Foreskin keratinocyte (primary cell): ENCODE measurements at places on chromosomes 12 and 14. TPM values are rescaled to one million over a fixed set of nuclear protein-coding genes. Genes with fewer than 3 reads are reported as not detected.

DNA sequence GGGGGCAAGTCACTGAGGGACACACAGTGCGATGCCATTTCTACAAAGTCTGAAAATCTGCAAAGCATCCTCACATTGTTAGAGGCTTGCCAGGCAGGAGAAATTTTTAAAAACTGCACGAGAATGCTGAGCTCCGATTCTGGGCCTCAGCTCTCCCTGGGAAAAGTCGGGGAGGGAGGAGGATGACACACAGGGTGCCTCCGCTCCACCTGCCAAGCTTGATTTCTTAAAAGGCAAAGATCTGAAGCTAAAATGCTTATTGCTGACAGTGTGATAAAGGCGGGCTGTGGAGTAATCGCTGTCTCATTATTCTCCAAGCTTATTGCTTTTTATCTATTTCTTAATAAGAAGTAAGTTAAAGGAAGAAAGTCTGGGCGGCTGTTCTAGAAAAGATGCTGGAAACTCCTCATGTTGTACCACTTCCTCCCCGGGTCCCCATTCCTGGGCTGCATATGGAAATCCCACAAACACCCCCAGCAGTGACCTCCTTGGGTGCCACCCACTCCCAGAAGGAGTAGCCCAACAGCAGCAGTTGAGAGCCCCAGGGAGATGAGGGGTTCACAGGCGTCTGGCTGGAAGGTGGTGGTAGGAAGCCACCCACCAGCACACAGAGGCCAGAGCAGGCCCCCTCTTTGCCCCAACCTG, 55.0 kb downstream of the CCDC85C start:
- no peak for DNase-seq

DNA sequence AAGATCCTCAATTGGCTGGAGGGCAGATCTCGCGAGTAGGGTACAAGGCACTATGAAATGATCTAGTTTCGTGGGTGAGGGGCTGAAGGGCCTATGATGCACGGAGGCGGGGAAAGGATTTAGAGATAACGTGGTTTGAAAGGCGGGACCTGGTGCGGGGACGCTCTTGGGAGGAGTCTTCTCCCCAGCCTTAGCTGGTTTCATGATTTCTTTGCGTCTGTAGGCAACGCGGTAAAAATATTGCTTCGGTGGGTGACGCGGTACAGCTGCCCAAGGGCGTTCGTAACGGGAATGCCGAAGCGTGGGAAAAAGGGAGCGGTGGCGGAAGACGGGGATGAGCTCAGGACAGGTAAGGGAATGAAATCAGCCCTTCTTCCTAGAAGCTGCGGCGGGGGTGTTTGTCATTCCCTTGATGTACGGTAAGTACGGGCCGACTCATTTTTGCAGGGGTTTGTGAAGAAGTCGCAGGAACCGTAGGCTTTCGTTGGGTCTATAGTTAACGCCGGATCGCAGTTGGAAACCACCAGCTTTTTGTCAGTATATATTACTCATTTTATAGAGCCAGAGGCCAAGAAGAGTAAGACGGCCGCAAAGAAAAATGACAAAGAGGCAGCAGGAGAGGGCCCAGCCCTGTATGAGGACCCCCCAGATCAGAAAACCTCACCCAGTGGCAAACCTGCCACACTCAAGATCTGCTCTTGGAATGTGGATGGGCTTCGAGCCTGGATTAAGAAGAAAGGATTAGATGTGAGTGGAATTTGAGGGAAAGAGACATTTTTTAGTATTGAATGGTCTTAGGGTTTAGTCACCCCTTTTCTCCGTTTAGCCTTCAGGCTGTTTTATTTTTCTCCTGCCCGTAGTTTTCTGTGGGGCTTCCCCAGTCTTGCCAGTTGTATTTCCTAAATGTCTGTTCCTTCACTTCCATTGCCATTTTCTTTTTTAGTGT, 602 bp downstream of the APEX1 start:
- no peak for DNase-seq

GRCh38 chr14:79089576-79089975, 919.4 kb downstream of the NRXN3 start:
- DNase-seq = no peak

OVCH1 gene
- not detected in 2 replicates for polyA plus RNA-seq

DNA sequence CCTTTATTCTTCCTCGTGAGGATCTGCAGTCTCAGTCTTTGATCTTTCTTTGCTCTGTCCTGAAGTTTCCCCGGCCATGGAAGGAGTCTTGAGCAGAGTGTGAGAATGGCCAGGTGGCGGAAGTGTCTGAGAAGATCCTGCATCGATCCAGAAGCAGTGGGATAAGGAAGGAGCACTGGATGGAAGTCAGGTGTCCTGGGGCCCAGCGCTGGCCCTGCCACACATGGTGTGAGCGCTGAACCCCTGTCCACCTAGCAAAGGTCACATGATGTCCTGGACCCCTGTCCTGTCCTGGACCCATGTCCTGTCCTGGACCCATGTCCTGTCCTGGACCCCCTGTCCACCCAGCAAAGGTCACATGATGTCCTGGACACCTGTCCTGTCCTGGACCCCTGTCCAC, 111.8 kb upstream of the MED13L start:
- DNase-seq = no peak

C14orf180 gene
- polyA plus RNA-seq = not detected in 2 replicates

ACTR6 gene
- polyA plus RNA-seq = 13.2 and 13.9 TPM in 2 replicates

TMTC3 gene
- 4.7 and 5.2 TPM in 2 replicates for polyA plus RNA-seq

- DNase-seq = no peak
Measured at GRCh38 chr12:51812871-51813270, 35.6 kb downstream of the FIGNL2 start.

DNA sequence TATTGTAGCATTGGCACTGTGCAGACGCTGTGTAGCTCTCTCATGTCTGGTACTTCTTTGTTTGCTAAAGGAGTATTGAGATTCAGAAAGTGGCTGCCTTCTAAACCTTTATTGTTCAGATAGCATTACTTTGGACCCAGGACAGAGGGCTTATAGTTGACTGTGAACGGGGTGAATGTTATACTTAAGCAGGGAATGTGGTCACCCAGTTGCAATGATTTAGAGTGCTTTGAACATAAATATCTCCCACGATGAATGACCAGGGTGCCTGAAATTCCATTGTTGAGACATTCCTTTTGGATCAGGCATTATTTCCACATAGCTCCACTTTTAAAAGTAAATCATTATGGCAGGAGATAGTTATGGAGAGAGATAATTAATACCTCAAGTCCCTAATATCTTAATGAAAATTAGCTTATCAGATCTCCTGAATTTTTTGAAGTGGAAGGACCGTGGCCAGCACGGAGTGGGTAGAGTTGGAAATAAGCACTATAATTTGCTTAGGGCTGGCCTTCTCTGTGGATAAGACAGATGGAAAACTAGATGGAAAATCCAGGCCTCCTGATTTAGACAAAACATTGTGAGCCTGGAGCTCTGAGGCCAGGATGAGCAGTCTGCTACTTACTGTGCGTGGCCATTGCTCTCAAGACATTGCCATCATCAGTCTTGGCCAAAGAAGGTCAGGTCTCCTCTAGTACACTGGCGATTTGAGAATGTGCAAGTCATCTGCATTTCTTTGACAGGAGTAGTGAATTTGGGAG, 114.5 kb downstream of the ETV6 start:
- no peak for DNase-seq

GRCh38 chr14:89139404-89140247, 277.4 kb downstream of the FOXN3 start:
- DNase-seq = no peak

SDSL gene
- polyA plus RNA-seq = 1.9 and 6.2 TPM in 2 replicates

GRCh38 chr14:34365309-34365915, 96.6 kb downstream of the SPTSSA start:
- no peak for DNase-seq

DNA sequence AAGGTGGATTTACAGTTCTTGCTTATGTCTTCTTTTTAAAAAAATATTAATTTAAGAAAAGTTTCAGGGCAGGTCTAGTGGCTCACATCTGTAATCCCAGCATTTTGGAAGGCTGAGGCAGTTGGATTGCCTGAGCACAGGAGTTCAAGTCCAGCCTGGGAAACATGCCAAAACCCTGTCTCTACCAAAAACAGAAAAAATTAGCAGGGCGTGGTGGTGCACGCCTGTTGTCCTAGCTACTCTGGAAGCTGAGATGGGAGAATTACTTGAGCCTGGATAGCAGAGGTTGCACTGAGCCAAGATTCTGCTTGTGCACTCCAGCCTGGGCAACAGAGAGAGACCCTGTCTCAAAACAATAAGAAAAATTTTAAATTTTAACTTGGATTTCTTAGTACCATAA, 5.4 kb upstream of the TAS2R46 start:
- no peak for DNase-seq

DNA sequence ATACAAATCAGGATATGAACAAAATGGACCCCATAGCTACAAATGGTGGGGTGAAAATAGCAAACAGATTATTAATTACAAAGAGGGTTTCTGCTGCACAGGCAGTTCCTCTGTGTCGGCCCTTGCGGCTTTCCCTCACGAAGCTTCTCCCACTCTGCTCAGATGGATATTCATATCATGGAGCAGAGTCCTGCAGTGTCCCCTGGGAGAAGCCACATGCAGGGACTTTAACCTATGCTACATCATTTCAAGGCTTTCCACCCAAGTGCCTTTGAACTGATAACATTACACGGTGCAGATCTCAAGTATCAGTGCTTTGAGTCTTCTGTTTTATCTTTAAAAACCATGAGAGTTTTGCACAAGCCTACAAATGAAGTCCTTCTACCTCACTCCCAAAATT, 229.1 kb downstream of the PPM1H start:
- DNase-seq = no peak

E2F7 gene
- 4.2 and 5.0 TPM in 2 replicates for polyA plus RNA-seq

- no peak for DNase-seq
Measured at GRCh38 chr14:73364559-73364958, 93.8 kb downstream of the NUMB start.
